ENCODE measurements at places on chromosomes 2 and 18.

GRCh38 chr2:9673914-9674481 lies 43.2 kb upstream of the YWHAQ start:
- DNase-seq: no peak

DNA sequence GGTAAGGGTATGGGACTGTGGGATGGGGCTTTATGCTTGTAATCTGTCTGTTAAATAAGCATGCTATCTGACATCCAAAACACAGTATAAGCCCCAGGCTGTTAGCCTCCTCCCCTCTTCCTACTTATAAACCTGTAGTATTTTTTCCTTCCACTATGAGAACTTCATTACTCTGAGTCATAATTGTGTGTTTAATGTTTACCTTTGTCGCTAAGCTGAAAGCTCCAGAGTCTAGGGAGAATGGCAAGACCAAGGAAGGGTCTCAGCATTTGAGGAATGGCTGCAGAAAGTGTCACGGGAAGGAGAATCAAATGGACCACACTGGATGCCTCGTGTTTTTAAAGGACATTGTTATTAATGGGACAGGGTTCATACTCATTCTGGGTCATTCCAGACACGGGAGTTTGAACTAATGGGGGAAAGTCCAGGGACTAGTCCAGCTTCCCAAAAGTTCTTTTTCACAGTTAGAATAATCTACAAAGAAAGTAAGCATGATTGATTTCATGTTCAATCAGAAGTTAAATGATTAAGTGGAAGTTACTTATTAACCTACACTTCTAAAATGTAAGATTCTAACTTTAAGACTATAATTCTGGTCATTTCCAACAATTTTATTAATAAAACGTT lies 292.2 kb downstream of the AFF3 start:
- DNase-seq: no peak

DNA sequence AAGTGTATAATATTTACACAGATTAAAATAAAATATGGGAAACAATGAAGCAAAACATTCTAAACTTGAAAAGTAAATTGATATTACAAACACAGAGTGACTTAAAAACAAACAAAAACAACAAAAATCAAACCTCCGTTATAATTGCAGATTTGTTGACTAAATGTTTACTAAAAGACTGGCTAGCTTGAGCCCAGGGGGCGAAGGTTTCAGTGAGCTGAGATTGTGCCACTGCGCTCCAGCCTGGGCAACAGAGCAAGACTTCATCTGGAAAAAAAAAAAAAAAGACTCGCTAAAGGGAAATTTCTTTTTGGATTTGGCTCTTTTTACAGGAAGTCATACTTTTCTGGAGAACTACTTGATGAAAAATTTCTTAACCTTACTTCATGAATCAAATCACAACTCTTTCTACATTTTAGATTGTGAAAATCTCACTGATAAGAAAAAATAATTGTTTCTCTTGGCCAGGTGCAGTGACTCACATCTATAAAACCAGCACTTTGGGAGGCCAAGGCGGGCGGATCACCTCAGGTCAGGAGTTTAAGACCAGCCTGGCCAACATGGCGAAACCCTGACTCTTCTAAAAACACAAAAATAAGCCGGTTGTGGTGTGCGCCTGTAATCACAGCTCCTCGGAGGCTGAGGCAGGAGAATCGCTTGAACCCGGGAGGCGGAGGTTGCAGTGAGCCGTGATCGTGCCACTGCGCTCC lies 9.7 kb downstream of the TFPI start:
- DNase-seq: no peak

DNA sequence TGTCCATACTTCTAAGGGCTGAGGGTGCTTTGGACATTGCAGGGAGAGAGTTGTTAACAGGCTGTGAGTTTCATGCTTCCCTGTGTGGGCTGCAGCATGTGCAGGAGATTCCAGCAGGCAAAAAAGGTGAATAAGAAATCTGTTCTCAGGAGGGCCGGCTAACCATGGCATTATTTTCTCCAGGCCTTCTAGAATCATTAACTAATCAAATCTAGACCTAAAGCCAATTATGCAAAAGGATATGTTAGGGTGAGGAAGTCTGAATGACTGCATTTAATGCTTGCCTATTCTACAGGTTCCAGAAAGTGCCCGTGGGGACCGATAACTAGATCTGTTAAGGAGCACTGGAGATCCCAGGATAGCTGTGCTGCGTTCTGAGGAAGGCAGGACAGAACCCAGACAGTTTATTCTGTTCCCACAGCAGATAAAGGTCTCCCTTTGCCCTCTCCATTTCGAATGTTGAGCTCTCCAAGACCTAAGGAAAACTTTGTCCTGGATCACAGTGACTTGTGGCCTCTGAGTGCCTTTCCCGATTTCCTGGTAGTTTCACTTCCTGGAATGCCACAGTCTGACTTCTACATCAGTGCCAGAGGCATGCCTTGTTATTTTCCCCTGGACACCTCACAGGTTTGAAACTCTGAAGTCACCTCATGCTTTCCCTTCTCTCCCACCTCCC lies 50.0 kb upstream of the ZFP36L2 start:
- no peak for DNase-seq

- no peak for DNase-seq
These were observed 250.7 kb downstream of the GBX2 start for GRCh38 chr2:235917506-235917905.

DNA sequence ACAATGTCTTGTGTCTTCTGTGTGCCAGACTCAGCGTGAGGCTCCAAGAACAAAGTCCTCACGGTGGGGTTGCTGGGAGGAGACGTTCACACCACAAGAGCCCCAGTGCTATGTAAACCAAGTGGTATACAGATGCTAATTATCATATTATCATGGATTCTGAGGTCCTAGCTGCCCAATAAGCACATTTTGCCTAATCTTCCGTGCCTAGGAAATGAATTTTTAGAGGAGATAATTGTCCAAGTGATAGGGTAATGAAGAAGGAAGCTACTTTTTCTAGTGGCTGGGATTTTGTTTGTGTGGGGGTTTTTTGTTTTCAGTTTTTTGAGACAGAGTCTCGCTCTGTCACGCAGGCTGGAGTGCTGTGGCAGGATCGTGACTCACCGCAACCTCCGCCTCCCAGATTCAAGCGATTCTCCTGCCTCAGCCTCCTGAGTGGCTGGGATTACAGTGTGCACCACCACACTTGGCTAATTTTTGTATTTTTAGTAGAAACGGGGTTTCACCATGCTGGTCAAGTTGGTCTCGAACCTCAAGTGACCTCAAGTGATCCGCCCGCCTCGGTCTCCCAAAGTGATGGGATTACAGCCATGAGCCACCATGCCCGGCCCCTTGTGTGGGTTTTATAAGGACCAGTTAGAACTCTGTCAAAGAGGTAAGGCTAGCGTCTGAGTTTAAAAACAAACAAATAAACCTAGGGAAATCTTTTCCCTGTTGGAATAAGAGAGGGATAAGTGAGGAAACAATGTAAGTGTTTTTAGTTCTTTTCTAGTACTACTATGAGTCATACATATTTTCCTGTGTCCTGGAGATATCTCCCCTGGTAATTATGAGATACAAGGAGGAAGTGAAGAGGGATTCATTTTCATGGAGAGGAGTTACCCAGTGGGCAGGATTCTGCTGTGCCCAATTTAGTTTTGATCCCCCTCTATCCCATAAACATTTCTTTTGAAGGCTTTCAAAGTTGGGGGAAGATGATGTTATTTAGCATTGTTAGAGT lies 9.5 kb upstream of the SMAD7 start:
- no peak for DNase-seq

- DNase-seq: no peak
These were observed 65.4 kb downstream of the PID1 start for GRCh38 chr2:229205704-229206103.
